ENCODE measurements at places on chromosomes 5 and 9. TPM values are rescaled to one million over a fixed set of nuclear protein-coding genes. Genes with fewer than 3 reads are reported as not detected.

- no peak for DNase-seq
These were observed 498 bp downstream of the HAUS6 start for GRCh38 chr9:19102181-19102630.

DNA sequence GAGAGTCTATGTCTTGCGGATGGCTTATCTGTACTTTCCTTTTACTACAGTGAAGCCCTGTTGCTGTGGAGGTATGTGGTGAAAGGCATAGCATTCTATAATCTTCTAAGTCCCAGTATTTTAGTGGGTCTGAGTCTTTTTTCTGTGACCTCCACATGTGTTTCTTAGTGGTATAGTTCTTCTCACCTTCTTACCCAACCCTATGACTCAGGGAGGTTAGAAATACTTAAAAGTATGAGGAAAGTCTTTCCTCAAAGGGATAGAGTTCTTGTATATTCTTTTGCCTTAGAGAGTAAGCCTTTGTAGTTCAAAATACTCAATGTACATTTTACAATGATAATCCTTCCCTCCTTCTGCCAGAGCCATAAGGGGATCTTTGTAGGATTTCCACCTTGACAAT is 621.9 kb upstream of the CTNND2 start:
- no peak for DNase-seq

GRCh38 chr9:34999576-34999975 is 10.0 kb downstream of the DNAJB5 start:
- no peak for DNase-seq

DNA sequence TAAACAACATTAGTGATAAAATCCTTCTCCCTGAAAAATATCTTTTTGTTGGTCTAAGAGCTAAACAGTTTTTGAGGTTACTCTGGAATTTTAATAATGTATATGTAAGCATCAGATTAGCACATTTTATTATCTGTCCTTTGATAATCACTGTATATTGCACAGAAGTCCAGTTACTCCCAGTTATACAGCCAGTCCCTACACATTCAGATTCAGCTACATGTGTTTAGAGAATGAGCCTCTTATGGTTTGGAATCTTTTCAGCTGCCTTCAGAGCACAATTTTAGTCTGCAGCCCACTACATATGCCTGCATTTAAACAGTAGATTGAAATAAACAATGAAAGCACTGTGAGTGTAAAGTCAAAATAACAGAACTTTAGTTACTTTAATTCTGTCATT is 438.2 kb downstream of the ARHGEF28 start:
- DNase-seq = no peak

GRCh38 chr5:40995801-40996586 is 75.1 kb downstream of the MROH2B start:
- no peak for DNase-seq

GRCh38 chr5:139223481-139223880 is 25.3 kb upstream of the SIL1 start:
- DNase-seq = no peak

- no peak for DNase-seq
These were observed 97.7 kb upstream of the ANKRD55 start for GRCh38 chr5:56330806-56331205.

- no peak for DNase-seq
These were observed 7.1 kb upstream of the AFAP1L1 start for GRCh38 chr5:149264439-149265067.

DNA sequence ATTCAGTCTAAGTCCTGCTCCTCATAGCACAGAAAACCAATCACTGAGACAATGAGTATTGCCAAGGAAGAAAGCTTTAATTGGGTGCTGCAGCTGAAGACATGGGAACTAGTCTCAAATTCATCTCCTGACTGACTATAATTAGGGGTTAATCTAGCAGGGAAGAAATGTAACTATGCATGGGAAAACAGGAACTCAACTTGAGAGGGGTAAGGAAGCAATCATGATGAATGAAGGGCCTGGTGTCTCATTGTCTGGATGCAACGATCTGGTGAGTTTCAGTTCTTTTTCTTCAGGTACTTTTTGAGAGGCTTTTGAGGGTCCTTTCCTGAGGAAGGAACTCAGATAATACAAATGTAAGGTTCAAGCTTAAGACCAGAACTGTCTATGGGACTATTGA is 24.0 kb upstream of the OCLN start:
- no peak for DNase-seq

GRCh38 chr5:75756981-75757380 is 39.7 kb upstream of the POC5 start:
- no peak for DNase-seq

Gene SLIT3
- polyA plus RNA-seq = 55.3 TPM

Gene DDX4
- polyA plus RNA-seq = not detected

Gene BTNL8
- polyA plus RNA-seq = 0.84 TPM

Gene GPRIN1
- 1.3 TPM for polyA plus RNA-seq
